ENCODE measurements at places on chromosomes 6 and 20.

DNA sequence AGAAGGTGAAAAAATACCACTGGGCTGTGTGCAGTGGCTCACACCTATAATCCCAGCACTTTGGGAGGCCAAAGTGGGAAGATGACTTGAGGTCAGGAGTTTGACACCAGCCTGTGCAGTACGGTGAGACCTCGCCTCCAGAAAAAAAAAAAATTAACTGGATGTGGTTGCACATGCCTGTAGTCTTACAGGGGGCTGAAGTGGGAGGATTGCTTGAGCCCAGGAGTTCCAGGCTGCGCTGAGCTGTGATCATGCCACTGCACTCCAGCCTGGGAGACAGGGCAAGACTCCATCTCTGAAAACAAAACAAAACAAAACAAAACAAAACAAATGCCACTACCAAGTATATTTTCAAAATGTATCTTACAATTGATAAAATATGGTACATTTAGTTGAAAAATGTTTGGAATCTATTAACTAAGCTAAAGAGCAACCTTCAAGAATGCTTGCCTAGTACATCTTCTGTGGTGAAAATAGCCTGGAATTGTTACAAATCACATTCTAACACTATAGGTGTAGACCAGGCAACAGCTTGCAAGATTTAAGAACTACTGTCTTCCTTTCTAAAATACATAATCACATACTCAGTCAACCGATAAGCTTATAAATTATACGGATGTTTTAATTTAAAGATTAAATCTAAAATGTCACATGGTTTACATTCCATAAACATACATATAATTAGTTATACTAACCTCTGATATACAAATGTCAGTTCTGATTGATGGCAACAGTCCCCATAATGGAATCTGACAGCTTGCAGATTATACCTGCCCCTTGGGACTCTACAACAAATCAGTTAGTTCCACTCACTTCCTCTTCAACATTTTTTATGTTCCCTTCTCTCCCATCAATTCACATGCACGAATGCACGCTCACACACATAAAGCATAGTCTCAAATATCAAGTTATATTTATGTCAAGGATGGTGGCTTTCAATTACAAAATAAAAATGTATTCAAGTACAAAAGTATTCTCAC lies 150.8 kb downstream of the ASCC3 start:
- no peak for DNase-seq

- DNase-seq: no peak
Observed at GRCh38 chr6:1516742-1517520, 92.8 kb upstream of the FOXC1 start.

DNA sequence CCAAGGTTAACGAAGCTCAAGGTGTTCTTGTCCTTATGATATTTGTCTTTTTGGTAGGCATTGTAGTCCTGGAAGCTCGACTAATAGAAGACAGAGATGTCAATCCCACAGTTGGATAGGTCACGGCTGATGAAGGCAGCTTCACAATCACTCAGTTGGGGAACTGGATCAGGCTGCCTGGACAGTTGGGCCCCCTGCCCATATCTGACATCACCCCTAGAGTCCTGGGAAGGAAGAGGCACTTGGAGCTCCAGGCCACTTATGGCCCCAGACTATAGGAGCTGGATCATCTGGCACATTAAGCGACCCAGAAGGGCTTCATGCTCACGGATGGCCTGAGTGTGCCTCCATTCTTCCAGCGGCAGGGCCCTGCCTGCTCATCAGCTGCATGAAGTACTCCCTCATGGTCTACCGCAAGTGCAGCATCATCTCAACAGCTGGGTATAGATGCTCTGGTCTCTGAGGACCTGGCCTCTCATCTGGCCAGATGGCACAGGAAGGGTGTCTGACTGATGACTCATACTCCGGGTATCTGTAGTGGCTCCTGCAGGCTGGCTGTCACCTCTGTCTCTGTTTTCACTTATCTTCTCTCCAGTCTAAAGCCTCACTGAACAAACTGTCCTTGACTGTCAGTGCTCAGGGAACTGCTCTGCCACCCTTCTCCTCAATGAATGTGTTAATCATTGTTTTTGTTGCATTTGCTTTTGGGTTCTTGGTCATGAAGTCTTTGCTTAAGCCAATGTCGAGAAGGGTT lies 29.2 kb upstream of the SSR1 start:
- DNase-seq: no peak

DNA sequence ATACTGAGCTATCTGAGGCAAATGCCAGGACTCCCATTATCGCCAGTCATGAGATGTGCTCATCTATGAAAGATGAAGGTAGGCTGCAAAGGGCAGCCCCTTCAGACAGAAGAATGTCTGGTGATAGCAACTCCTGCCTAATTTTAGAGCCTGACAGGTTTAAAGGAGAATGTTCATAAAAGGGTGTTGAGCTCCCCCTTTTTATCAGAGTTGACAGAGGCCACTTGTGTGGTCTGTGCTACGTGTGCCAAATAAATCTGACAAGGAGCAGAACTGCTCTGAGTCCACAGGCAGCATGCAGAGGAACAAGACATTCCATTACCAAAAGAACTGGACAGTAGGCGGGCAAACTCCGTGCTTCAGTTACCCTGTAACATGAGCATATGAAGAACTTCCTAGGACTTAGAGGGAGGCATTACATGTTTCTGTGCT lies 101.8 kb downstream of the PREP start:
- DNase-seq: no peak

DNA sequence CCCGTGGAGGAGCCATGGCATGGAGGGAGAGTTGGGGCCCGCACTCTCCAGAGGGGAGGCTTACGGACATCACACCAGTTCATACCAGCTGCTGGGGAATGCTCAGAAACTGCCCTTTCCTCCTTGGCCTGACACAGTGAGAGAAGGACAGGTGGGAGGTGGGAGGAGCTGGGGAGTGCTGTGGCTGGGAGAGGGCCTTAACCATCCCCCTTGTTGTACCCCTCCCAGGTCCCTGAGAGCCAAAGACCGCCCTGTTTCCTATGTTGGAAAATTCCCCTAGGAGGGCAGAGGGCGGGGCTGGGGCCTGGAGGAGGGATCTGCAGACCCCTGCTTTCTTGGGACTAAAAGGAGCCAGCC lies 24.1 kb downstream of the FOXP4 start:
- DNase-seq: no peak

- no peak for DNase-seq
Observed at GRCh38 chr20:46509523-46509922, 3.8 kb downstream of the ZNF334 start.

DNA sequence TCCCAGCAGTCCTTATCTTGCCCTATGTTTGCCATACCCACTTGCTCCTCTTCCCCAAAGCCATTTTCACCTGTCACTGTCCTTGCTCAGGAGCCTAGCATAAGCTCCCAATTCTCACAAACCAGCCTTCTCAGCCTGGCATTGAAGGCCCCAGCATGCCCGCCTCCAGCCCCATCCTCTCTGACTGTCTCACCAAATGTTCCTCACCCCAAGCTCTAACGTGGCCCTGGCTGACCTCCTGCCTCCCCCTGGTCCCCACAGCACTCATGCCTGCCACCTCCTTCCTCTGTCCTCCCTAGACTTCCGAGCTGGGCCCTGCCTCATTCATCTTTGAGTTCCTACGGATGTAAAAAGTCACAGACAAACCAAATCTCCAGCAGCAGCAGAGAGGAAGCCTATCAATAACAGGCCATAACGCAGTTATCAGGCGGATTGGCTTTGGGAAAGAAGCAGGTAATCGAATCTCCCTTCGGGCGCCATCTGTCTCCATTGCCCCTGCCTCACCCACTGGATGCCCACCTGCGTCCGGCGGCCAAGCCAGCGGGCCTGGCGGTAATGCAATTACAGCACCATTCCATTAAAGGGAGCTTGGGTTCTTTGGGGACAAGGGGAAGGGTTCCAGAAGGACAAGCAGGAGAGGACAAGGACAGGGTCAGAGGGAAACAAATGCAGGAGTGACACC lies 104.4 kb downstream of the MRPL14 start:
- DNase-seq: no peak

GRCh38 chr6:116017546-116018295 lies 43.0 kb downstream of the FRK start:
- no peak for DNase-seq

DNA sequence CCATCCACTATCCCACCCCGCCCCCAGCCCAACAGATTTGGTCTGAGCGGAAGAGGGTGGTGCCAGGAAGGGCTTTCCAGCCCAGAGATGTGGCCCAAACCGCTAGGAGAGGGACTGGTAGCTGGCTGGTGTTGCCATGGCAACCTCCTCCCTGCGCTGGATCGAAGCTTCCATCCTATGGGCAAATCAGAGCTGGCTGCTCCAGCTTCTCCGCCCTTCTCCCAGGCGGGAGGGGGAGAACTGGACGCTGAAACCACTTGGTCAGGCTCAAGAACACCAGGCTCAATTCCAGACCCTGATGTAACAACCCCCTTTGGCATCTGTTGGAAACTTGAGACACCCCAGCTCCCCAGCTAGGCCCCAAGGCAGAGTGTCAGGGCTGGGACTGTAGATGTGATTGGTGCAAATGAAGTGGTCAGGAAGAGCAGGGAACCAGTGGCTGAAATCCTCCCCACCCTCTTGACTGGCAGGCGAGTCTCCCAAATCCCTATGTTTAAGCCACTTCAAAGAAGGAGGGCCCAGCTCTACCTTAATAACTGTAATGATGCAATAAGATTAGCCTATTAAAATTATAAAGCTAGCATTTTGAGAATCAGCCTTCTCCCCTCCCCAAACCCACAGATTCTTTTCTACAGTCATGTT lies 4.2 kb downstream of the RIMS4 start:
- DNase-seq: no peak

- no peak for DNase-seq
Observed at GRCh38 chr6:88368071-88368787, 202.1 kb upstream of the CNR1 start.

GRCh38 chr20:4465212-4465611 lies 256.5 kb upstream of the PRND start:
- no peak for DNase-seq

- DNase-seq: no peak
Observed at GRCh38 chr6:105545947-105546731, 143.3 kb upstream of the PREP start.

DNA sequence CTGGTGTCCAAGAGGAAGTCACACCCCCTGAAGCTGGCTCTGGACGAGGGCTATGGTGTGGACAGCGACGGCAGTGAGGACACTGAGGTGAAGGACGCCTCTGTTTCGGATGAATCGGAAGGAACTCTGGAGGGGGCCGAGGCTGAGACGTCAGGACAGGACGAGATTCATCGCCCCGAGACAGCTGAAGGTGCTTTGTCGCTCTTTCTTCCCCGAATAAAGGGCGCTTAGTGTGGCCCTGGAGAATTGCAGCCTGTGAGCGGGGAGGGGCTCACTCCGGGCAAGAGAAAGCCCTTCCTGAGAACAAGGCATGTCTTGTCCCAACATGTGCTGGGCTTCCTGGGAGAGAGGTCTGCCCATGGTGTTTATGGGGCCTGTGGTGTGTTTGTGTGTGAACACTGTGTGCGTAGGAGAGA lies 41.4 kb downstream of the MYT1 start:
- DNase-seq: no peak

- DNase-seq: no peak
Observed at GRCh38 chr6:20096536-20096935, 115.7 kb downstream of the MBOAT1 start.

GRCh38 chr6:152048921-152049320 lies 241.4 kb downstream of the ESR1 start:
- no peak for DNase-seq

GRCh38 chr6:149840345-149841075 lies 23.6 kb downstream of the LRP11 start:
- DNase-seq: peak; percentile 83

GRCh38 chr6:36688739-36689075 lies 8.9 kb upstream of the RAB44 start:
- DNase-seq: no peak

GRCh38 chr6:22653980-22654610 lies 84.7 kb downstream of the HDGFL1 start:
- DNase-seq: no peak

DNA sequence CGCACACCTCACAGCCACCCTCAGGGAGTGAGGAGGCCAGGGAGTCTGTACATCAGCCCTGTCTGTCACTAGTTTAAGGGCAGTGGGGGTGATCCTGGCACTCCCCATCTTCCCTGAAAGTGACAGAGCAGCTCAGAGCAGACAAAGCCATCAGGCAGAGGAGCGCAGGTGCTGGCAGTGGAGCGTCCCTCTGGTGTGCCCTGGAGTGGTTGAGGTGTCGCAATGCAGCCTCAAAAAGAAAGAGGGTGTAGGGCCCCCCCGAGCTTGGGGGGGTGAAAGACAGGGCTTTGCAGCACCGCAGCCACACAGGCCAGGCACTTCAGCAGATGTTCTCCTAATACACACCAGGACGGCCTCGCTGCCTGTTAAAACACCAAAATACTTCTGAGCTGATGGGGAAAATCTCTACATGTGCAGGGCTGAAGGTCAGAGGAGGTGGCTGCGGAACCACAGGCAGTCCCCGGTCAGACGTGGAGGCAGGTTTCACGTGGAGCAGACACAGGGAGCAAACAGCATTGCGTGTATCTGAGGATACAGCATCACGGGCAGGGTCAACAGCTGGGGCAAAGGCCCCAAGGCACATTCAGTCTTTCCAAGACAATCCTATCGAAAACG lies 69.5 kb downstream of the PREX1 start:
- no peak for DNase-seq

DNA sequence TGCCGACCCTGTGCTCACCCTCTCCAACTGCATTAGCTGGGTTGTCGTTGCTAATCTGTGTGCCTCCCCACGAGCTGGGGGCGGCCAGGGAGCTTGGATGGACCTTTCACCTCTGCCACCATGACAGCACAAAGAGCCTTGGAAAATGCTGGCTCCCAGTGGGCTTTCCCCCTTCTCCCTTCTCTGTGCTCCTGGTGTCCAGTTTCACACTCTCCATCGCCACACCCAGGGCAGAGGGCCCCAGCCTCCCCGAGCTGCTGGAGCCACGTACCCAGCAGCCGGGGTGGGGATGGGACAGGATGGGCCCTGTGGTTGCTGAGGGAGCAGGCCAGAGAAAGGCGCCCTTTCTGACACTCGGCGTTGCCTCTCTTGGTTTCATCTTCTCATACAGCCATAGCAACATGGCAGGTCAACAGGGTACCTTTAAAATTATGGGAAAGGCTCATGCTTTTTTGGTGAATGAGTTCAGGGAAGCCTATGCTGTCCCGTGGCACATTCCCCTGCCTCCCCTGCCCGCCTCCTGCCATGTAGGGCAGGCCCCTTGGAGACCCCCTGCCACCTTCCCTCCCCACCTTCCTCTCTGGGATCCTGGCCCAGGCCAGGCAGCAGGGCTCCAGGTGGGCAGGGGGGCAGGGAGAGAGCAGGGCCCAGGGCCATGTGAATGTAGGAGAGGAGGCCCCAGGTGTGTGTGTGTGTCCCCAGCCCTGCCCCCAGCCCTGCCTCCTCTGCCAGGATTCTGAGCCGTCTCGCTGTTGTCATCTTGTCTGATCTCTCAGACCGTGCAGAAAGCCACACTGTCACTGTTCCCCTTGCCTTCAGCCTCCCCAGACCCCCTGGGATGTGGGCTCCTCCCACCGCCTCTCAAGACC lies 85.2 kb upstream of the CCDC167 start:
- DNase-seq: no peak

- DNase-seq: no peak
Observed at GRCh38 chr20:42556575-42556974, 633.1 kb downstream of the PTPRT start.

- DNase-seq: no peak
Observed at GRCh38 chr20:57501461-57502335, 23.2 kb downstream of the CTCFL start.

GRCh38 chr6:11398451-11399326 lies 138.9 kb upstream of the TMEM170B start:
- DNase-seq: no peak
